ENCODE measurements at places on chromosomes 13 and 19.

GRCh38 chr13:60370343-60370742, 26.7 kb upstream of the TDRD3 start:
- DNase-seq, result no peak

DNA sequence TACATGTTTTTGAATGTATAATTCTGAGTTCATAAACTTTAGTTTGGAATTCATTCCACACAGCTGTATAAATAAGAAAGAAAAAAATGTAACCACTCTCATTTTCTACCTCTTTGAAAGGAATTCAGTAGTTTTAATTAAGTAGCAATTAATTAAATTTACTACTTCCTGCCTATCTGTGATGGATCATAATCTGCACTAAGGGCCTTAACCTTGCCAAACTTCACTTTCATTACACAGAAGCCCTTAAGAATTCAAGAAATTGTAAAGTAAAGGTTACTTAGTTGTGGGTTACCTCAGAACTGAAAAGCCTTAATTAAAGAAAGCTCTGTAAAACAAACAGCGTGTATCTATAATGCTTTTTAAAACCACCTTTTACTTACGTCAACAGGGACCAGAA, 111.9 kb upstream of the FBXL3 start:
- no peak for DNase-seq

- no peak for DNase-seq
These were observed 203.2 kb downstream of the FGF14 start for GRCh38 chr13:102198418-102199311.

- DNase-seq, result no peak
These were observed 2.9 kb downstream of the SLC7A9 start for GRCh38 chr19:32866564-32867265.

DNA sequence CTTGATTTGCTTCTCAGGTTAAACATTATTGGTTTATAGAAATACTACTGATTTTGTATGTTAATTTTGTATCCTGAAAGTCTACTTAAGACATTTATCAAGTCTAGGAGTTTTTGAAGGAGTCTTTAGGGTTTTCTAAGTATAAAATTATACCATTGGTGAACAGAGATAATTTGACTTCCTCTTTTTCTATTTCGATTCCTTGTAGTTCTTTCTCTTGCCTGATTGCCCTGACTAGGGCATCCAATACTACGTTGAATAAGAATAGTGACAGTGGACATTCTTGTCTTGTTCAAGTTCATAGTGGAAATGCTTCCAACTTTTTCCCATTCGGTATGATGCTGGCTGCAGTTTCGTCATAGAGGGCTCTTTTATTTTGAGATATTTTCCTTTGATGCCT, 807.5 kb upstream of the SLC10A2 start:
- no peak for DNase-seq

DNA sequence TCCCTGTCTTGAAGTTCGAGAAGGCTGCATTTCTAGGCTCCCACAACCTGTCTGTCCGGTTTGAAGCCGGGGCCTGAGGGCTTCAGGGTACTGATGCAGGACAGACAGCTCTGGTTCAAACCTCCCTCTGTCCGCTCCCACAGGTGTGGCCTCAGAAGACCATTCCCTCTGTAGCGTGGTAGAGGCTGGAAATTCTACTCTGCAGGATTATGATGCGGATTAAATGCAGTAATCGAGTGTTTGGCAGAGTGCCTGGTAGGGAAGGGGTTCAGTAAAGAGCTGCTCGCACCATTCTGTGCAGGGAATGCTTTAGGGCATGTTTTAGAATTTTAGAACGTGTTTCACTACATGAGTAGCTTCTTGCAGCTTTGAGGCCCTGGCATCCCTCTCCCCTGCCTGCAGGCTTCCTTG, 30.5 kb downstream of the PPP1R37 start:
- DNase-seq, result no peak

GRCh38 chr13:107351305-107351704, 783.4 kb upstream of the ARGLU1 start:
- DNase-seq, result no peak

DNA sequence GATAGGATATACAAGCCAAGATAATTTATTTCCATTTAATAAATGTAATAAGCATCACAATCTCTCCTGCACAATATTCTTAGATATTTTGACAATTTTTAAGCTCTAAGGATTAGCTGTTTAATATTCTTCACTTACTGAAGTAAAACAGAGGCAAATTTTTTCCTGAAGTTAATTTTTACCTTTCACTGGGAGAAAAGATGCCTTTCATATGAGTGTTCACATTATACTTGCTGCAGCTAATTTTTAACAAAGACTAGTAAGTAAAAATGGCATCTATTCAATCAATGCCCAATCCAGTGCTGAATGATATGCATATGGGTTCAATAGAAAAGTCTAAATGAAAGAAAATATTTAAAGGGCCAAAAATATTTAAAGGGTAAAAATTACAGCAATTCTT, 377.2 kb upstream of the GPC6 start:
- no peak for DNase-seq

DNA sequence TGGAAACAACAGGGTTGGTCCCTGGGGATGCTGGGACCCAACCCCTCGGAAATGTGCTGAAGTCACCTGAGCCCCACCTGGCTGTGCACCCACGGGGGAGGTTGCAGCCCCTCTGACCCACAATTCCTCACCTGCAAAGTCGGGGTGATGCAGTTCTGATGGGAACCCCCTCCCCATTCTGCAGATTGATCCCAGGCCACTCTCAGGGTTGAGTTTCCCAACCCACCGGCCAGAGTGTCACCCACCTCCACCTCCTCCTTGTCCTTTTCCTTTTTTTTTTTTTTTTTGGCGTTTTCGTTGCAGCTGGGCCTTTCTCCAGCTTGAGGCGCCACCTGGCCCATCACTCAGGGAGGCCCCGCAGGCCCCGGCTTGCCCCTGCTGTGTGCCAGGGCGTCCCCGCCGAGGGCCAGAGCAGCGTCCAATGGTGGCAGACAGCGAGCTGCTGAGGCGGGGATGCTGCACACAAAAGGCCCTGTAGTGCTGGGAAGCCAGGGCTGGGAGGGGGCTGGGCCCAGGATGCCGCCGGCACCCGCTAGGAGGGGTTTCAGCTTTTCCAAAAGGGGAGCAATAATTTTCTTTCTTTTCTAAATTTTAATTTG, 4.6 kb downstream of the PIK3R2 start:
- no peak for DNase-seq

- DNase-seq, result no peak
These were observed 75.1 kb upstream of the FAM216B start for GRCh38 chr13:42706286-42706685.

DNA sequence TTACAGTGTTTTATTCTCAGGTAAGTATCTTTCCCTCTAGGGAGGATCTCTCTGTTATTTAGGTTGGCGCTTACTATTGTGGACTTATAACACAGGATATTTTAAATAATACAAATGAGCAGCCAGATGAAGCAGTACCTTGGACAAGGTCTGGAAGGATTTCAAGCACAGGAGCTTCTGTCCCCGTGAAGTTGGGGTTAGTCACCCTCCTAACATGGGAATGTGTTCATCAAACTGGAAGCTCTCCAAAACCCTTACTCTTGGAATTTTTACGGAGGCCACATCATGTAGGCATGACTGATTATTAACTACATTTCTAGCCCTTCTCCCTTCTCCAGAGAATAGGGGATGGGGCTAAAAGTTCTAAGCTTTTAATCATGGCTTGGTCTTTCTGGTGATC, 38.3 kb upstream of the SPRY2 start:
- no peak for DNase-seq

GRCh38 chr19:9673912-9674662, 813 bp downstream of the ZNF562 start:
- no peak for DNase-seq

DNA sequence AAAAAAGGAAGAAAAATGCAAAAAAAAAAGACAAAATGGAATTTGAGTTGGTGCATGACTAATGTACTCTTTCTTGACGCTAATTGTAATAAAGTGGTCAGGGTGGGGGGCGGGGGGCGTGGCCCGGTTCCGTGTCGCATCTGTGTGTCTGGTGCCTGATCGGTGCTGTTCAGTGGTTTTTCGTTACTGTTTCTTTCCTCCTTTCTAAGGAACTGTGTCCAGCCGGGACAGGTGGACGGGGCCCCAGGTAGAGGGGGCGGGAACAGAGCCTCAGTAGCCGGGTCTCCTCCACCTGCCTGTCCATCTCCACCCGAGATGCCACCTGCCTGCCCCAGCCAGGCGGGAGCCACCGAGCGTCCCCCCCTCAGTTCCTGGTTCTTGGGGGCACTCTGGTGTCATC, 26.3 kb downstream of the ONECUT3 start:
- no peak for DNase-seq

DNA sequence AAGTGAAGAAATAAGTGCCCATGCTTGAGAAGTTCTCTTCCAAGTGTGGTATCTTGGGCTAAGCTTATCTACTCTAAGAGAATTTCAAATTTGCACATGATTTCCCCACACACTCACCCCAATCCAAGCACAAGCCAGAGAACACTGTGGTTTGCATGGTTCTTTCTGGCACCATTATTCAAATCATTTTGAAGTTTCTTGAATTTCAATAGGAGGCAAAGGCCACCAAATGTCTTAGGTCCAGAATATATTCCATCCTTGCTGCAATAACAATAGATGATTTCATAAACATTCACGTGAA, 359.7 kb downstream of the IRS2 start:
- DNase-seq, result no peak

DNA sequence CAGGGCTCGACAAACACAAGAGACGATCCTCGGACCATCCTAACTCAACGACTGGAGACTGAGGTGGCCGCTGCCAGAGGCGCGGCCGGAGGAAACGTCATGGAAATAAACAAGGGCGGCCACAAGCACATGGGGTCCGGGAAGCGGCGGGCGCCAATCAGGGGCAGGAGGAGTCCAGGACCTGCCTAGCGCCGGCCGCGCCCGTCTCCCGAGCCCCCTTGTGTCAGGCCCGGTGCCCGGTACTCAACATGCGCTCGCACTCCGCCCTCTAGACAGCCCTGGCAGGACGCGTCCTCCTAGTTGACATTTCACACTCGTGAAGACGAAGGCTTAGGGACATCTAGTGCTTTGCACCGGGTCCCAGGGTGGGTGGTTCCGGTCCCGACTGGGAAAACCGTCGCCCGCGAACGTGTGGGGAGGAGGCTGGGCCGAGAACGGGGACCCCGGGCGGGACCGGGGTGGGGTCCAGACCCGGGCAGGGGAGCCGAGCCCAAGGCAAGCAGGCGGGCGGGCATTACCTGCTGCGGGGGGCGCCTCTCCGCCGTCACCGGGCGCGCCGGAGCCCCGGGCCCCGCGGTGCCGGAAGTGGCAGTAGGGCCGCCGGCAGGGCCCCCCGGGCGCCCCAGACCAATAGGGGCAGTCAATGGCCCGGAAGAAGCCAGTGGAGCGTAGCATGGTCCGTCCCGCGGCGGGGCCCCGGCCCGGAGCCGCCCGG, 442 bp downstream of the REXO1 start:
- DNase-seq, result peak; percentile 45

- DNase-seq, result no peak
These were observed 74.9 kb upstream of the KL start for GRCh38 chr13:32941368-32941767.

DNA sequence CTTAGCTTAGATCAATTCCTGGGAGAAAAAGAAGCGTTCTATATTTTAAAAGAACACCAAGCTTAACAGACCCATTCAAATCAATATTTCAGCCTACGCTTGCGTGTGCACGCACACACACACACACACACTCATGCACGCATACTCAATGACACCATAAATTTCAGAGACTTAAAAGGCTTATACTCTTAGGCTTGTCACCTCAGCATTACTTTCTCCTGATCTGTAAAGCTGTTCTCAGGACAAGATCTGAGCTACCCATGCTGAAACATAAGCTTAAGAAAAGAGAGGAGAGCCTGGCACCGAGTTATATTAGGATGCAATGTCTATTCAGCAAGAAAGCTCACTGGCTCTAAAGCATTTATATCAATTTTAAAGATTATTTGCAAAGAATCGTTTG, 368.5 kb downstream of the FGF14 start:
- no peak for DNase-seq

GRCh38 chr13:48491423-48492095, 41.3 kb downstream of the RCBTB2 start:
- DNase-seq, result no peak

DNA sequence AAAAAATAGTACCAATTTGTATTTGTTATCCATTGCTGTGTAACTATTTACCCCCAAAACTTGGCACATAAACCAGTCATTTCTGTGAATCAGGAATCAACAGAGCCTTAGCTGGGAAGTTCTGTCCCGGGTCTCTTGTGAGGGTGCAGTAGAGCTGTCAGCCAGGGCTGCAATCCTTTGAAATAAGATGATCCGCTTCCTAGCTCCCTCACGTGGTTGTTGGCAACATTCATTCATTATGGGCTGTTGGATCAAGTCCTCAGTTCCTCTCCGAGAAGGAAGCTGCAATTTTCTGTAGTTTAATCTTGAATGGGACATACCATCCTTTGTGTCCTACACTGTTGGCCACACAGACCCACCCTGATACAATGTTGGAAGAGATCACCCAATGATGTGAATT, 277.2 kb downstream of the SUCLA2 start:
- no peak for DNase-seq

DNA sequence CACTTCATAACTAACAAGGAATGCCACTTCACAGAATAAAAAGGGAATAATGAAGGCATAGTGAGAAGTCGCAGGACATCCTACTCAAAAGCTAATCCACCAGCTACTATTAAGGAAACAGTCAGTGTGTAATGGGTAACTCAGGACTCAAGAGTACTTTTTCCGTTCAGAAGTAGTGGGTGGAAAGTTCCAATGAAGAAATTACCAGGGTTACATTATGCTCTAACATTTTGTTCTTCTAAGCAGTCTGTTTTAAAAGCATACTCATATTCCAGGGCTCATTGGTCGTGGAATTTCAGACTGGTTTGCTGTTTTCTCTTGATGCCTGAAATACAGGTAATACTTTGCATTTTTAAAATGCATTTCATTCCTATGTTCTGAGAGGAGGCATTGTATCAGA, 222.4 kb upstream of the IRS2 start:
- DNase-seq, result no peak

- DNase-seq, result no peak
These were observed 336.3 kb downstream of the UQCRFS1 start for GRCh38 chr19:28876609-28877123.

DNA sequence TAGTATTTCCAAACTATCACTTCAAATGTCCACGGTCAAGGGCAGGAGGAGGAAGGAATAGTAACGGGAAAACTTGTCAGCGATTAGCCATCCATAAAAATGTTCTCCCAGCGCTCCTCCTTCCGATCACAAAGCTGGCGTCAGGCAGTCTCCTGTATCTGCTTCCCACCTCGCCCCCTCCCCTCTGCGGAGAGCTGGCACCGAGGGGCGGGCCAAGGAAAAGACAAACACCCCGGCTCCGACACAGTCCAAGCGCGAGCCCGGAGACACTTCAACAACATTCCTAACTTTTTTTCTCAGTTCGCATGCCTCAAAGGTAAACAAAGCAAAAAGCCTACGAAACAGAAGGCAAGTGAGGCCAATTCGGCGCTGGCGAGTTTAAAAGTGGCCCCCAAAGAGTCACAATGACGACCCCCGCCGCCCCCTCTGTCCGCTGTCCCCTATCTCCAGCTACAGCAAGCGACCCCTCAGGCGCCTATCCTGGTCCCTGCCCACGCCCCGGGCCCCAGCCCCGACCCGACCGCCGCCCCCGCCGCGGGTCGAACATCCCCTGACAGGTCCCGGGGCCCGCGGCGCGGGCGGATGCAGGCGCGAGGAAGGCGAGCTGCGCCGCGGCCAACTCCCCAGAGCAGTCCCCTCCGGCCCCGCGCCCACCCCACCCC, 736 bp downstream of the SMAD9 start:
- no peak for DNase-seq

- no peak for DNase-seq
These were observed 1.7 kb upstream of the PDE4A start for GRCh38 chr19:10418485-10419199.

GRCh38 chr19:29944390-29945012, 2.5 kb downstream of the URI1 start:
- DNase-seq, result no peak
